Bladder microvascular endothelial cell (primary cell): ENCODE measurements at places on chromosomes 7 and 10. TPM values are rescaled to one million over a fixed set of nuclear protein-coding genes. Genes with fewer than 3 reads are reported as not detected.

The CYP2E1 gene
- total RNA-seq: 0.16 and 0.63 TPM in 2 replicates

The METTL27 gene
- 2.9 and 4.0 TPM in 2 replicates for total RNA-seq

The EGR2 gene
- total RNA-seq: under 0.01 and 0.25 TPM in 2 replicates

The KIF11 gene
- total RNA-seq: 14.5 and 17.6 TPM in 2 replicates

The FBXO24 gene
- total RNA-seq: 0.25 TPM in 1 of 2 replicates, not detected in the other
